ENCODE measurements at places on chromosomes 2 and 18.

DNA sequence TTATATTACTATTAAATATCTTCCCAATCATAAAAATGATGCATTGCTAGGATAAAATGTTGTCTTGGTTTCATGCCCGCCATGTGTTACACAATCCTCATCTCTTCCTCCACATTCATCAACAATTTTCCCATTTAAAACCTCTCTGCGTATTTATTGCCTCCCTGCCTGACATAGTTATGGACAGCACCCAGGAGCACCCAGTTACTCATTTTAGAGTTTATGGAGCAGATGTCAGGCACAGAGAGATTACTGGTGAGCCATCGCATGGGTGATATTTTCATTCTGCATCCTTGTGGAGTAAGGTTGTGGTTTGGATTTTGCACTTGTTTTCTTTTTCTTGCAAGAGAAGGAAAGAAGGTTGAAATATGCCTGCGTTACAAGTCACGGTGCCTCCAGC is 116.7 kb upstream of the NPAS2 start:
- no peak for DNase-seq

DNA sequence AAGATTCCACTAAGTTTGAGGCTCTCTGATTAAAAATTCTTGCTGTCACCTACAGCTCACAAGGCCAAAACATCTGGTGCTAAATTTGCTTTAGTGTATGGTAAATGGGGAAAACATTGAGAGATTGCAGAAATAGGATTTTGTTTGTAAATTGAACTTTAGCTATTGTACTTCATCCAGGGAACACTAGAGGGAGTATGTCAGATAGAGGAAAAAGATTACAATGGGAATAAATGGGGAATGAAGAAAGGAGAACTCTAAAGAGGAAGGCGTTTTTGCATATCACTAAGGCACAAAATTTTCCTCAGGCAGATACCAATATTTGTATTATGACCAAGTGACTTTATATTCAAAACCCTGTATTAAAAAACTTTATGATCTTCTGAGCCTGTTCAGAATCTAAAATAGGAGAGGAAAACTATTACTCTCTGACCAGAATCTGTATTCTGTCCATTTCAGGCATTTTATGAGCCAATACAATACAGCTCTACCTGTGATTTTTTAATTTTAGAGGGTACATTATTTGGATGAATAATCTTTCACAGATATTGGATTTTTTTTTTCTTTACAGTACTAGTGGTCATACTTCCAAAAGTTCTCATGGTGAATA is 52.3 kb upstream of the ITGB6 start:
- DNase-seq = no peak

GRCh38 chr2:186543561-186544131 is 46.2 kb upstream of the ITGAV start:
- no peak for DNase-seq

- DNase-seq = no peak
Observed at GRCh38 chr2:168244318-168244717, 3.1 kb downstream of the STK39 start.

DNA sequence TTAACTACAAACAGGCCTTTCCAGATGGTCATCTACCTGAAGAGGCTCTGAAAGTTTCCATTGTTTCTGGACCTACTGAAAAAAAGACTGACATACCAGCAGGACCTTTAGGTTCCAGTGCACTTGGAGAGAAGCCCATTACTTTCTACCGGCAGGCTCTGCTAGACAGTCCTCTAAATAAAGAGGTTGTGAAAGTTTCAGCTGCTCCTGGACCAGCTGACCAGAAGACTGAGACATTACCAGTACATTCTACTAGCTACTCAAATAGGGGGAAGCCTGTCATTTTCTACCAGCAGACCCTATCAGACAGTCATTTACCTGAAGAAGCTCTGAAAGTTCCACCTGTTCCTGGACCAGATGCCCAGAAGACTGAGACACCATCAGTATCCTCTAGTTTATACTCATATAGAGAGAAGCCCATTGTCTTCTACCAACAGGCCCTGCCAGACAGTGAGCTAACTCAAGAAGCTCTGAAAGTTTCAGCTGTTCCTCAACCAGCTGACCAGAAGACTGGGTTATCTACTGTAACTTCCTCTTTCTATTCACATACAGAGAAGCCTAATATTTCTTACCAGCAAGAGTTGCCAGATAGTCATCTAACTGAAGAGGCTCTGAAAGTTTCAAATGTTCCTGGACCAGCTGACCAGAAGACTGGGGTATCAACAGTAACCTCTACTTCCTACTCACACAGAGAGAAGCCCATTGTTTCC is 65.8 kb downstream of the ALMS1 start:
- DNase-seq = no peak

DNA sequence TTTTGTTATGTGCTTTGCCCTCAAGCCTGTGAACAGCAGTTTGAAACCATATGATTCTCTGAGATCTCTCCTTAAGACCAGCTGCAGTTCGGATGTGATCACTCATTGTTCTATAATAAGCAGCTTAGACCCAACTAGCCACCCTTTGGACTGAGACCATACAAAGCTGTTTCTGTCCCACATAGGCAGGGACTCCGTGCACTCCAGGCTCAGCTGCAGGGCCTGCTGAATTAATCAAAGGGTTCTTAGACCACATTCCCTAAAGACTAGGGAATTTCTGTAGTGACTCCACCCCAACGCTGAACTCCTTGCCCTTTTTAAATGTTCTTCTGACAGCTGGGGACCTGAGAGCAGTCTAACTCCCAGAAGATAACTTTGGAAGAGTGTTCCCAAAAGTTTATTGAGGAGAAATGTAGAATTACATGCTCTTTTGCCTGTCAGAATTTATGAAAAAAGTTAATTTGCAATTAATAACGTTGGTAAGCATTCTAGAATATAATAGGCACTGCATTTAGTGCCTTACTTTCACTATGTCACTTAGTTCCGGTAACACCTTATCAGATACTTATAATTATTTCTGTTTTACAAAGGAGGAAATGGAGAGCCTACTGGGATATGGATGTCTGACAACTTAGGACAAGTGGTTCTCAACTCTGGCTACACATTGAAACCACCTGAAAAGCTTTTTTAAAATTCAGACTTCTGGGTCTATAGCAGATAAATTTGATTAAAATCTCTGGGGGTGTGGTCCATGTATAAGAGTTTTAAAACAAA is 42.3 kb downstream of the GULP1 start:
- no peak for DNase-seq

DNA sequence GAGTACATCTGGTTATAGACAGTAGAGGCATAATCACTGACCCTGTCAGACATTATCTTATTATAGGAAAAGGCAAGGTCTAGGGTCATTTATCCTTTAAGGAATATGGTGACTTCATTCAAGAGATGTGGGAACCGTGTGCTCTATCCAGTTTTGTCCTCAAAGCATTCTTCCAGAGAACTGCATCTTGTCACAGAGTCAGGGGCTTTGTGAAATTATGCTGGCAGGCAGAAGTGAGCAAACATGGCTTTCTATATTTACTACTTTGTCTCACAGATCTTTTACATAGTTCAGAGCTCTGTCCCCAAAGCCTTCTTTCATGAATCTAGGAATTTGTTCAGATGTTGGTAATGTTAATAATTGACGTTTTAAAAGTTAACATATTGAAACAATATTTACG is 177.4 kb downstream of the ASXL3 start:
- DNase-seq = no peak

GRCh38 chr18:69648486-69648885 is 247.8 kb downstream of the DOK6 start:
- no peak for DNase-seq

- no peak for DNase-seq
Observed at GRCh38 chr2:72673279-72673678, 152.6 kb downstream of the EXOC6B start.

DNA sequence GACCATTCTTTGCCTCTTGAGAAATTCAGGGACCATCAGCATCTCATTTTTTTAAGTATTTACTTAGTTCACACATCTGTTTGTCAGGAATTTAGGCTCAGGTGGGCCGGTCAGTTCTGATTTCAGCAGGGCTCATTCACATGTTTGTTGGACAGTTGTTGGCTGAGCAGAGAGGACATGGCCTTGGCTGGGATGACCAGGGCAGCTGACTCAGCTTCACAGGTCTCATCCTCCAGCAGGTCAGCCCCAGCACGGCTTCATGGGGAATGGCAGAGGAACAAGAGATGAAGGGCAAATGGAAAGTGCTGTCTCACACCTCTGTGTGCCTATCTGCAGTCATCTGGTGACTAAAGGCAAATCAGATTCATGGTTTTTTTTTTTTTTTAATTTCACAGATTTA is 136.1 kb upstream of the TMEM200C start:
- DNase-seq = no peak

- no peak for DNase-seq
Observed at GRCh38 chr2:1538663-1539062, 125.4 kb downstream of the TPO start.

DNA sequence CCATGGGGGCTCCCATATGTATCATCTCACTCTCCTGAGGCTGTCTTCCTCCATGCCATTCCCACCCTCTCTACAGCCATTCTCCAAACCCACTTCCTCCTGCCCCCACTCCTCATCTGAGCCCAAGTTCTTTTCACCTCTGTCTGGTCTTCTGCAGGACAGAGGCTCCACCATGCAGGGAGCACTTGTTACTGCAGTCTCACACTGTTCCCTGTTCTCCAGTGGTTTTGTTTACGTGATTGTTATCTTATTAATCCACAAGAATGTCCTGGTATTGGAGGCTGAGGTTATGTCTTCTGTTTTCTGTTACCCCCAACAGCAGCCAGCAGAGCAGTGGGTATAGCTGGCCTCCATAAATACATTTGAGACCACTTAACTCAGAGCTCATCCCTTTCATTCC is 51.4 kb downstream of the PAX8 start:
- no peak for DNase-seq

- no peak for DNase-seq
Observed at GRCh38 chr2:30368258-30368657, 78.8 kb upstream of the LCLAT1 start.
